ENCODE measurements at places on chromosomes 11 and 22.

DNA sequence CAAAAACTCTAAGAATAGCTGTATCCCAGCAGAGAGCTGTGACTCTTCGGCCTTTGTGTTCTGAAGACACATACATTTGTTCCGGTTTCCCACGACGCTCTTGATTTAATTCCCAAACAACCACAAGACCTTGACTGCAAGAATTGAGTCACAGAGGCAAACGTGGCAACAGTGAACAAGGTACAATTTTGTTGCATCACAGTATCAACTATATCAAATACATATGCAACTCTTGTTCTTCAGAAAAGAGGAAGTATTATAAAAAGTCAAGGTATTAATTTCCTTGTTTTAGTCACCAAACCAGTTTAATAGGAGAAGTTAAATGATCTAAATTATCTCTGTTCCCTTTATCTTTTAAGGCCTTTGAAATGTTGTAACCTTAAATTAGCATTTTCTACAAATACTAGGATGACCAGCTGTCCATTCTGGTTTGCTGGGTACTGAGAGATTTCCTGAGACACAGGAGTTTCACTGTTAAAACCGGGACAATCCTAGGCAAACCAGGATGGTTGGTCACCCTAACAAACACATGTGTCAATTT lies 11.1 kb downstream of the HPS5 start:
- no peak for DNase-seq

DNA sequence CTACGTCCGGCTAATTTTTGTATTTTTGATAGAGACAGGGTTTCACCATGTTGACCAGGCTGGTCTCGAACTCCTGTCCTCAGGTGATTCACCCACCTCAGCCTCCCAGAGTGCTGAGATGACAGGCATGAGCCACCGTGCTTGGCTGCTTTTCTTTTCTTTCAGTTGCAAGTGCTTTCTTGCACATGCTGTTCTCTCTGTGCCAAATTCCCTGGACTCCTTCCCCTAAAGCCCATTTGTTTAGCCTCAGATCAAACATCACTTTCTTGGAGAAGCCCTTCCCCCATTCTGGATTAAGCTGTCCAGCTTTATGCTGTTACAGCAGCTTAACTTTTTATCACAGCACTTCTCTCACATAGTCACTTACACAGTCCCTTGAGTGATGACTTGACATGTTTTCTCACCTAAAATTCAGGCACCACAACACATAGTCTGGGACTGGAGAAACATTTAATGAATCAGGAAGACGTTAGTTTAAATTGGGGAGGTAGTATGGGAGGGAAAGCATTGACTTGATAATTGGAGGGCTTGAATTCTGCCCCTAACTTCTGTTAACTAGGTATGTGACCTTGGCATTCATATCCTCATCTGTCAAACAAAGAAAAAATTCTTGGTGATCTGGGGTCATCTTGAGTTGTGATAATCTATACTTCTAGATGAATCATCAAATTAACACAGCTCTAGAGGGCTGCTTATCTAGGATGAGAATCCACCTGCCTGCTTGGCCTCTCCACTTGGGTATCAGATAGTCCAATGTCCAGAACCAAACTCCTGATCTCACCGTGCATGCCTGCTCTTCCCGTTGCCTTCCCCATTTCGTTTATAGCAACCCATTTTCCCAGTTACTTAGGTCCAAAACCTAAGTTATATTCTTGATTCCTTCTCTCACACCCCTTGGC lies 18.4 kb downstream of the ACO2 start:
- no peak for DNase-seq

- DNase-seq = no peak
Measured at GRCh38 chr11:93192163-93192562, 5.6 kb downstream of the SLC36A4 start.

GRCh38 chr22:46417769-46418168 lies 82.3 kb downstream of the TRMU start:
- no peak for DNase-seq

DNA sequence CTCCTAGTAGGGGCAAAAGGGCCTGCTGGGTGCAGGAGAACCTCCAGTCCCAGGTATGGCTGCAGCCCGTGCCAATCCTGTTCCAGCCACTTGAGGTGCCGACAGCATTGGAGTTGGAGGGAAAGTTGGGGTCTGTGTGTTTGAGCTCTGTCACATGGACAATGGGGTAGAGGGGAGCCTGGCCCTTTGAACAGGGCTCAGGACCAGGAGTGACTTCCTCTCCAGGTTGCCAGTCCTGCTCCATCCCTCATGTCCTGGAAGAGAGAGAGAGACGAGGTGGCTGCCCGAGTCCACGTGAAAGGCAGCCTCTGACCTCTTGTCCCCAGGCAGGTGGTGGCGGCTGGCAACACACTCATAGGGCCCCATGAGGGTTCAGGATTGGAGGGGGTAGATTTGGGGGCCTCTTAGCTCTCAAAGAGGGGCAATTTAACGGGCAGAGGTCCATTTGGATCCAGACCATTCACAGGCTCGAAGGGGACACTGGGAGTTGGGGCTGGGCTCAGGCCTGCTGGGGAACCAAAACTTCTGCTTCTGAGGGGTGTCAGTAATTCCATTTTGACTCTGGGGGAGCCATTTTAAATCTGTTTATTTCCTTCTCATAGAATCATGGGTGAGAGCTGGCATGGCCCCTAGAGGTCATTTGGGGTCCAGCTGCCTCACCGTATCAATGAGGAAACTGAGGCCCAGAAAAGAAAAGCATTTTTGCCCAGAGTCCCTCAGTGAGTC lies 4.1 kb downstream of the ADORA2A start:
- no peak for DNase-seq

DNA sequence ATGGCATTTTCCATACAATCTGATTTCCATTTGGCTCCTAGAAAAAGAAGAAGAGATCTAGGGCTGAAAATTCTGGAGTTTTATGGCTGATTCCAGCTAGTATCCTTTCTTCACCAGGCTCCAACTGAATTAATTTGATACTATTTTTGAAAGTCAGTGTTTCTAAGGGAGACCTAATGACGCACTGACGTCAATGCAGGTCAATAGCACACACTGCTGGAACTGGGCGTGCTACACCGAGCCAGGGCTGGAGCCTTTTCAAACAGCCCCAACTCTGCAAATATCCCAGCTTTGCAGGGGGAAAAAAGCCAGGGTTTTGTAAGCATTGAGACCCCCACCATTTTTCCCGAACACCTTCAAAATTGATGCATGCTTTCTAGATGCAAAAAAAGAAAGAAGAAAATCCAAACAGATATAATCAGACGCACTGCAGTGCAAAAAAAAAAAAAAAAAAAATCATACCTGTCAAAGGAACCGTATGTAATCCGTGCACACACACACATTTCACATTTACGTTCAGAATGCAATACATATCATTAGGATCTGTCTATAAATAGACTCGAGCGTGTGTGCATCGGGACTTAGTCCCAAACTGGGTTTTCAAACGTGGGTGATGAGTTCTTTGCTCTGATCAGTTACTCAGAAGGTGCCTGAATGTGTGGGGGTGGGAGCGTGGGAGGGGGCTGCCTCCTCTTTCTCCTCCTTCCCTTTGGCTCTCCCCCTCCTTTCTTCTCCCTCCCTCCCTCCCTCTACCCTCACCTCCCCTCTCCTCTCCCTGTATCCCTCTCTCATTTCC lies 124.5 kb upstream of the HSD17B12 start:
- no peak for DNase-seq

DNA sequence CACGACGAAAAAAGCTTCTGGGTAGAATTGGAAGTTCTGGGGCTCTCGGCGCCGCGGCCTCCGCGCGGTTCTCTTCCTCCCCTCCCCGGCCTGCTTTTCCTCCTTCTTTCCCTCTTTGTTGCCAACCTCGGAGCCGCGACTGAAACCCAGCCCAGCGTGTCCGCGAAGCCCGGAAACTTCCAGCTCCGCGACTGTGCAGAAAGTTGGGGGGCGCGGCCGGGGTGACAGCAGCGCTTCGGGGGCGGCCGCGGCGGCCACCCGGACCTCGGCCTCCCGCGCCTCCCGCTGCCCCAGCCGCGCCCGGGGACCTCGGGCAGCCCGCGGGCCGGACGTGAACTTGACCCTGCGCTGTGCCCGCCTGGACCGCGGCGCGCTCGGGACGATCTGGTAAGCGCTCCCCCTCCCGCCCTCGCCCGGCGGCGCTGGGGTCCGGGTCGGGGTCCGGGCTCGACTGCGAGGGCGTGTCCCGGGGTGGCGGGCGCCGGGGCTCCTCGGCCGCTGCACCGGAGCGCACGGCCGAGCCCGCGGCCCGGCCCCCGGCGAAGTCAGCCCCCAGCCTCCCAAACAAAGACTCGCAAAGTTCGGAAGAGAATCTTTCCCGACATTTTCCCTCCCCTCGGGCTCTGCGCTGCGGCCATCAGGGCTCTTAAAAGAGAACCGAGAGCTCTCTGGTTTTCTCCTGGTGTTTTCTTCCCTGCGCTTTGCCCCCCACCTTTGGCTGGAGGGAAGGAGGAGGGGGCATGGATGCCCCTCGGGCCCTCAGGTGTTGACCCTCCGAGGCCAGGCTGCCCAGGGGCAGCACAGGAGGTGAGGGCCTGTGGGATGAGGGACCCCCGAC lies 67.9 kb upstream of the WNT7B start:
- DNase-seq = no peak

DNA sequence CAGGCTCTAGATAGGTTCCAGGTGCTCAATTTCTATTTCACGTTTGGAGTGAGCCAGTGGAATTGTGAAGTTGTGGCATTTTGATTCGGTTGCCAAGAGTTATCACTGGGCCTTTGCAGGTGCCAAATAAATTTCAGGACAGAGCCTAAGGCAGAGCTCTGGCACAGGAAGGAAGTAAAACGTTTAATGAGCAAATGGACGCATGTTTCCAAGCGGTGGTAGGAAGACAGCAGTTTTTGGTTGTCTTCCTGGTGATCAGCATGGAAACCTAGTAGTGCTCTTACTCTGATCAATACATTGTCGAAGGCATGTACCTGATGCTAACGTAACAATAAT lies 452 bp downstream of the BIRC3 start:
- no peak for DNase-seq

DNA sequence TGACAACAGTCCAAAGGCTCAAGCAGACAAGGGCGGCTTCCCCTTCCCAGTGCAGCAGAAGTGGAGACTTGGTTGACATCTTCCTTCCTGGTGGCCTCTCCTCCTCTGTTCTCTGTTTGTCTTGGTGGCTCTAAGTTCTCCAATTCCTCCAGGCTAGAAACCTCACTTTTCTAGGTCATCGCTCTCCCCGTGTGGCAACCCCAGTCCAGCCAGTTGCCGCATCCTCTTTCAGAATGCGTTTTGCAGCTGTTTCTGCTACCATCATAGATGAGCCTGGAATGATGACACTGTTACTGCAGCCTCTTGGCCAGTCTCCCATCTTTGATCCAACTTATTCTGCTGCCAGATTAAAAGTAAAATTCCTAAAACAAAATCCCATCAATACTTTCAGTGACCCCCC lies 201.5 kb downstream of the TRIM29 start:
- DNase-seq = no peak

DNA sequence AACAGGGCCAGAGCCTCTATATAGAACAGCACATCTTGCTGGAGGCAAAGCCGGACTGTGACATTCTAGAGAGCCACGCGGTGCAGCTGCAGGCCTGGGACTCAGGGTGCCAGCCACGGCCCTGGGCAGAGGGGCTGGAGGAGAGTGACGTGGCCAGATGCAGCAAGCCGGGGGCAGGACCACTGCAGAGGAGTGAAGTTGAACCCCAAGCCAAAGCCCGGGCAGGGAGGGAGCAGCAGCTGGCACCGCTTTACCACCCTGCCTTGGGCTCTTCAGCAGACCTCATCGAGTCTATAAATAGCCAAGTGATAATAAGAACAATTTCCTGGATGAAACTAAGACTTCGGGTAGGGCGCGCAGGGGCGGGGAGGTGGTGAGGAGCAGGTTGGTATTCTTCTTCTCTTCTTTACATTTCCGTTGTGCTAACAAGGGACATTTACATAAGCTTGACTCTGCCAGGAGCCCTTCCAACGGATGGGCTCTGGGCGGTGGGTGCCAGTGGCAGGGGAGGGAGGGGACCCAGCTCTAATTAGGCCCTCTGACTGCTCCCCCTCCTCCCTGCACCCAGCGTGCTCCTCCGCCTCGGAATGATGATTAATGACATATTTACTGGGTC lies 110.2 kb downstream of the ST3GAL4 start:
- DNase-seq = no peak

GRCh38 chr11:18523084-18523483 lies 3.7 kb downstream of the TSG101 start:
- DNase-seq = no peak

DNA sequence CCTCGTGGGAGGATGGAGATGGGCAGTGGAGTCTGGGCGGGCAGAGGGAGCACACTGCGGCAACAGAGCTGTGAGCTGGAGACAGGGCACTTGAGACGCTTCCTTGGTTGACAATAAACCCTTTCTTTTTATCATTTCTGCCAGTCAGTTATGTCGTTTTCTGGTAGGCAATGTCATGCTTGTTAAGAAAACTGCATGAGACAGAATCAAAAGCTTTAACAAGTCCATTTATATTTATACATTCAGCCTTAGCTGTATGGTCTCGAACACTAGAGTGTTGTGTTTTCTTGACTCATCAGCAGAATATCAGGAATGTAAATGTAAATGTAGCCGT lies 31.9 kb downstream of the PPFIA1 start:
- DNase-seq = no peak

DNA sequence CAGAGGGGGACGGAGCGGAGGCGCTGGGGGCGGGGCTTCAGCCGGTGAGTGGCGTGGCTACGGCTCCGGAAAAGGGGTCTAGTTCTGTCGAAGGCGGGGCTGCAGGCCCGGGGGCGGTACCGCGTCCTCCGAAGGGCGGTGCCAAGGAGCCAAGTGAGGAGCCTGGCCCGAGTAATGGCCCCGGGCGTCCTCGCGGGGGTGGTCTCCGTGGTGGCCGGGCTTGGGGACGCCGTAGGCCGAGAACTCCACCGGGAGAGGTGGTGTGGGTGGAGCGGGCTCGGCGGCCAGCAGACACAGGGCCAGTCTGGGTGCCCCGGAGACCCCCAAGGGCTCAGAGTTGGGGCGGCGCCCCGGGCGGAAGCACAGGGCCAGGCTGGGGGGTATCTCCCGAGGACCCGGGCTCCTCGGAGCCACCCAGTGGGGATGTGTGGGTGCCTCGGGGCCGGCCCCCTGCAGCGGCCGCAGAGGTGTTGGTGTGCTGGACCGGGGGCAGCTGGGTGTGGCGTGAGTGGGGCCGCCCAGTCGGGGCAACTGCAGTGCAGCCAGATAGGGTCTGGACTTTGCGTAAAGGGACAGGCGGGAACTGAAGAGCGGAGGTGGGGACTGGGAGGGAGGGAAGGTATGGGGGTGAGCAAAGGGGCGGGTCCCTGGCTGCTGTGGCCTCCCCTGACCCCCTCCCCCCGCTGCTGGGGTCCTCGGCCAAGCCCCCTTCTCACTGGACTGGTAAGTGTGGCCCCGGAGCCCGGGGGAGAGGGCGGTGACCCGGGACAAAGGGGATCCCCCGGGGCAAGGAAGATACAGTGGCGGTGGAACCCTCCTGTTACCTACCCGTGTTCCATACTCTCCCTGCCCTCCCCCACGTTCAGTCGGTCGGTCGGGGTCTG lies 838 bp downstream of the FKBP2 start:
- DNase-seq = no peak

Measured in activated T-helper 1 cell treated with anti-CD3 and anti-CD28 coated beads, Interleukin-2, amount 50 U/mL, for 16 hours (primary cell).